ENCODE measurements at places on chromosomes 3 and 15.

GRCh38 chr15:77616072-77616471, 16.6 kb downstream of the LINGO1 start:
- DNase-seq, result peak; percentile 5

- DNase-seq, result peak; percentile 13
These were observed 21.8 kb downstream of the SI start for GRCh38 chr3:165056510-165056909.

DNA sequence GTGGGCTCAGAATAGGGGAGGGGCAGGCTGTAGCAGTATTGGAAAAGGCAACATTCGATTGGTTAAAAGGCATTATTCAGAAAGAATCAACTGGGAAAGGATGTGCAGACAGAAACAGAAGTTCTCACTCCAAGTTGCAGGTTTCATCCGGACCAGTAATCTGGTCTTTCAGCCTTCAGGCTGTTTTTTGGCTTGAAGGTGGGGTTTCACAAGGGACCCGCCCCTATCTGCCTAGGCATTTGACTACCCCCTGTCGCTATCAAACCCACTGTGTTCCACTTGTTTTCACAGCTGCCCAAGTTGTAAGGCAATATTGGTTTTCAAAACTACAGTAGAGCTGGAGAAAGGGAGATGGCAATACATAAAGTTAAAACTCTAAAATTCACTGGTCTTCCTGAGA, 96.9 kb downstream of the VPS8 start:
- no peak for DNase-seq

DNA sequence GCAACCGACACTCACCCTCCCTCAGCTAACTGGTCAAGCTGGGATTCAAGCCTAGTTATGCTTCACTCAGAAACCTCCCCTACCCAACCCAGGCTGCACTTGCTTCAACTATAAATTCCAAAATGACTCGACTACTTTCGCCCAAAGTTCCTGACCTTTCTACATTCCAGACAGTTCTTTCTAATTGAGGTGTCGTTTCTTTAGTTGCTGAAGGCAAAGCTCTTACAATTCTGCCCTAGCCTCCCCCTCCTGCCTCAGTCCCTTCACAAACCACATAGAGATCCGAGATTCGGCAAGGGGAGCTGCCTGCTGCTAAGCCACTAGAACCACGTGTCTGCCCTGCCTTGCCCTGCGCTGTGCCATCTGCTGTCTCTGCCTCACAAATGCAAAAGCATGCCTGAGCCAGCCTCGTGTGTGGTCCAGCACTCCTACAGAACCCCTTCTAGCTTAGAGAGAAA, 74.7 kb upstream of the SH3GL3 start:
- no peak for DNase-seq

DNA sequence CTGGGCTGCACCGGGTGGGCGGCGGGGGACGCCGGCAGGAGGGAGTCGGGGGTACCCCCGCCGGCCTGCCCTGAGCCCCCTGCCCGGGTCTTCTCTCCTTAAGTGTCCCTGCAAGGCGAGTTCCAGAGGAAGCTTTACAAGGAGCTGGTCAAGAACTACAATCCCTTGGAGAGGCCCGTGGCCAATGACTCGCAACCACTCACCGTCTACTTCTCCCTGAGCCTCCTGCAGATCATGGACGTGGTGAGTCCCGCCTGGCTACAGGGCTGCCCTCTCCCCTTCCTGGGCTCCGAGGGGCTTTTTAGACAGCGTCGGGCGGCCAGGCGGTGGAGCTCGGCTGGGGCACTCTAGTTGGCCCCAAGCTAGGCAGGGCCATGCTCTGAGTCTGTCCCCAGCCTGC, 480 bp downstream of the CHRNA7 start:
- peak; percentile 15 for DNase-seq

GRCh38 chr3:172260381-172260780, 187.9 kb downstream of the GHSR start:
- no peak for DNase-seq

- no peak for DNase-seq
These were observed 200.8 kb upstream of the SLCO3A1 start for GRCh38 chr15:91652610-91653207.

- no peak for DNase-seq
These were observed 583.9 kb downstream of the MCTP2 start for GRCh38 chr15:94815110-94815731.

GRCh38 chr15:64430000-64430735, 30.2 kb upstream of the ZNF609 start:
- DNase-seq, result peak; percentile 63

DNA sequence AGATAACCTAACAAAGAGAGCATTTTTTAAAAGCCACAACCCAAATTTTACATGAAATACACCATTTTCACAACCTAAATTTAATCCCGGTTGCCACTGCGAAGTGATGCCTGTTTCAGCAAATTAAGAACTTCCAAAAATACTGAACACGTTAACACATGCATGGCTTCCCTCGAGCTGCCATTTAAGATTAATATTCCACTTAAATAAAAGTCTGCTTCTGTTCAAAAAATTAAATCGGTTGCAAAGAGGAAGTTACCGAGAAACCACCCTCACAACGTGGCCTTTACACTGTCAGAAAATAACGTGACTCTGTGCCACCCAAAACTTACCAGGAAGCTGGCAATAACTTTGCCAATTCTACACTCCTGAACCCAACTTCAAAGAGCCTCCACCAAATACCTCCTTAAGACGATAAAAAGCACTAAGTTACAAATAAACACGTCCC, 1.2 kb downstream of the TBL1XR1 start:
- DNase-seq, result peak; percentile 75

DNA sequence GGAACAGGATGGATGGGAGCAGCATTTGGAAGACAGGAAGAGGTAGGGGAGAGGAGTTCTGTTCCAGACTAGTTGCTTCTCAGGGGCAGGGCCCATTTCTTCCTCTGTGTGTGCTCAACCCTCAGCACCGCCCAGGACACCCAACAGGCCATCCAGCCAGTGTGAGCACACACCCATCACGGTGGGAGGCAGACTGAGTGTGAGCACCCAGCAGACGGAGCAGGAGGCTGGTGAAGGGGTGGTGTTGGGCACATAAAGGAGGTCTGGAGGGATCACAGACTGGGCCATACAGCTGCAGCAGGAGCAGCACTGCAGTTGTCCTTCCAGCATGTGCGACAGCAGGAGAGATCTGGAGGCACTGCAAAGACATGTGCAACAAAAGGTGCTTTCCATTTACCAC, 88.4 kb upstream of the PLXNA1 start:
- DNase-seq, result peak; percentile 29

All from NCI-H69 (cell line).